Right cardiac atrium (tissue), 5 donors: ENCODE measurements at places on chromosomes 7 and 10.
A peak's percentile ranks its signal among the peaks of the same experiment; 100 is the strongest.

DNA sequence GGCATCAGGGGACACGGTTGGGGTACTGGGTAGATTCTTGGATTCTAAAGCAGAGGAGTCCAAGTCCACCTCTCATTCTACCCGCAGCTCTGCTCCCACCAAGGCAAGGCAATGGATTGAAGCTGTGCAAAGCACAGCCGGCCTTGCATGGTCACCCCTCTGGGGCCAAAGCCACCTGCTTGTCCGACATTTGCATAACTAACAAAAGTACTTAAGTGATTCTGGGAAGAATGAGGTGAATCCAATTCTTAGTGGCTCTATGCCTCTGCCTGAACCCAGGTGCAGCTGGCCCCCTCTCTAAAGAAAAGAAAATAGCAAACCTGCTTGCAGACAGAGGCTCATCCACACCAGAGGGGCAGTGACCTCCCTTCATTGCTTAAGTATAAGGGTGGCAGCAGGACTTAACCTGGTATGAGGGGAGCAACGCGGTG is 10.7 kb upstream of the COBL start:
- no peak for DNase-seq

- DNase-seq = no peak
Measured at GRCh38 chr10:21700474-21700873, 166.4 kb downstream of the MLLT10 start.

DNA sequence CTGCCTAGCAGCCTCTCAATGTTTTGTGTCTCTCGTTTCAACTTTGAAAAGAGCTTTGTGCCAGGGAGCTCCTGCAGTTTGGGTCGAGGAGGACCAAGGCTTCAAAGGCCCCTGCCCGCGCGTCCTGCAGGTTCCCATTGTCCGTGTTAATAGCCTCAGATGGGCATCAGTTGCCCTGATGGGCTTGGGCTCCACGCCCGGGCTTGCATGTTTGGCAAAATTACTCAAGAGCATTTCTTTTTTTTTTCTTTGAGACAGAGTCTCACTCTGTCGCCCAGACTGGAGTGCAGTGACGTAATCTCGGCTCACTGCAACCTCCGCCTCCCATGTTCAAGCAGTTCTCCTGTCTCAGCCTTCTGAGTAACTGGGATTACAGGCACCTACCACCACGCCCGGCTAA is 636.6 kb downstream of the SDK1 start:
- DNase-seq = no peak

GRCh38 chr7:146639291-146639690 is 522.7 kb downstream of the CNTNAP2 start:
- no peak for DNase-seq

DNA sequence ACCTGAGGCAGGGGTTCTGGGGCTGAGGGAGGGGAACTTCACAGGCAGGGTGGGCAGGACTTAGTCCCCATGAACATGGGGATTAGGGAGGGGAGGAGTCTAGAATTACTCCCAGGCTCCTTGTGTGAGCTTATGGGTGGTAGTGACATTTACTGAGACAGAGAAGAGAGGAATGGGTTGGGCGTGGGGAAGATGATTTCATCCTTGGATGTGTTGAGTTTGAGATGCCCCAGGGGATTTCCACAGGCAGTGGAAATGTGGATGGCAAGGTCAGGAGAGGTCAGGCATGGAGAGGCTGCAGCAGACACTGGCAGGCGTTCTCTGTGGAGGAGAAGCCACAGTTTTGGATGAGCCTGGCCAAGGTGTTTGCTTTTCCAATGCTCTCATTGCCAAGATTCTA is 26.4 kb upstream of the GSDME start:
- no peak for DNase-seq

DNA sequence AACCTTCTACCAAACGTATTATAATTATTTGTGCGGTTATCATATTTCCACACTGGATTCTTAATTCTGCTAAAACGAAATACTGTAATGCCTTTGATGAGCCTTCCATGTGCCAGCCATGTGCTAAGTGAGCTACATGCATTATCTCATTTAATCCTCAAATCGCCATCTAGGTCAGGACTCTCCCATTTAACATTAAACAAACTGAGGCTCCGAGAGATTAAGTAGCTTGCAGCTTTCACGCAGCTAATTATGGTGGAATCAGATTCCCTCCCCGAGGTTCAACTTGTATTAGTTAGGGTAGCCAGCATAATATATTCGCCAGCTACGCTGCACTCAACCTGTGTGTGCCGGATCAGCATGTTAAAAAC is 798 bp upstream of the TSPAN33 start:
- DNase-seq = no peak

GRCh38 chr10:59557052-59557451 is 152.6 kb downstream of the SLC16A9 start:
- DNase-seq = no peak

- DNase-seq = no peak
Measured at GRCh38 chr7:5488286-5488878, 64.7 kb upstream of the TNRC18 start.

GRCh38 chr7:126690848-126691751 is 561.6 kb downstream of the GRM8 start:
- no peak for DNase-seq

GRCh38 chr7:15309872-15310271 is 251.9 kb downstream of the AGMO start:
- no peak for DNase-seq

DNA sequence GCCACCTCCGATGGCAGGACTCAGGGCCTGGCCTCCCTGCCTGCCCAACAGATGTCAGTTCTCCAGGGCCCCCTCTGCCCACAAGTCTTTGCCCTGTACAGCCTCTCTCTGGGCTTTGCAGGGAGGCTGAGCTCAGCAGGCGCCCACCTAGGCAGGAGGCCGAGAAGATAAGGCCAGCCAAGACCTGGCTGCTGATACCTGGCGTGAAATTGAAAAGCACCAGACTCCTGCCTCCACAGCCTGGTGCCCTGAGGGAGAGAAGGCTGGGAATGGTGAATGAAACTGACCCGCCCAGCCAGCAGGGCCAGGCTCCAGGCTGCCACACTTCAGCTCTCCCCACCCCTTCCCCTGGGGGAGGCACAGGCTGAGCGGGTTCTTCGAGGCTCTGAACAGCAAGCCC is 145.8 kb downstream of the CDH23 start:
- no peak for DNase-seq

GRCh38 chr10:92124616-92125143 is 166.2 kb downstream of the CPEB3 start:
- peak; percentile 17 for DNase-seq

DNA sequence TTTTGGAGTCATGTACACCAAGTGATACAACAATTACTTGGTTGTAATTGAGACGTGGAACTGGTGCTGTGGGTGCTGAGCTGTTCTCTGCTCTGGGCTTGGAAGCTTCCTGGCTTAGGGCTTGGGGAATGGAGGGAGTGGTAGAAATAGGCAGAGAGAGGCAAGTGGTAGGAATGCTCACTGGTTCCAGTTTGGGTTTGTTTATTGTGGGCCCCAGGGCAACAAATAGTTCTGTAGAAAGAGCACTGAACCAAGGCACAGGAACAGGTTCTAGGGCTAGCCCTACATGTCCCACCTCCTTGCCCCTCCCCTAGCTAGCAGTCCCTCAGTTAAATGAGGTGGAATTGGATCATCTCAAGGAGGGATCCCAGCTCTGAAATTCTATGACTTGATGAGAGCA is 166.7 kb upstream of the HPS1 start:
- no peak for DNase-seq

DNA sequence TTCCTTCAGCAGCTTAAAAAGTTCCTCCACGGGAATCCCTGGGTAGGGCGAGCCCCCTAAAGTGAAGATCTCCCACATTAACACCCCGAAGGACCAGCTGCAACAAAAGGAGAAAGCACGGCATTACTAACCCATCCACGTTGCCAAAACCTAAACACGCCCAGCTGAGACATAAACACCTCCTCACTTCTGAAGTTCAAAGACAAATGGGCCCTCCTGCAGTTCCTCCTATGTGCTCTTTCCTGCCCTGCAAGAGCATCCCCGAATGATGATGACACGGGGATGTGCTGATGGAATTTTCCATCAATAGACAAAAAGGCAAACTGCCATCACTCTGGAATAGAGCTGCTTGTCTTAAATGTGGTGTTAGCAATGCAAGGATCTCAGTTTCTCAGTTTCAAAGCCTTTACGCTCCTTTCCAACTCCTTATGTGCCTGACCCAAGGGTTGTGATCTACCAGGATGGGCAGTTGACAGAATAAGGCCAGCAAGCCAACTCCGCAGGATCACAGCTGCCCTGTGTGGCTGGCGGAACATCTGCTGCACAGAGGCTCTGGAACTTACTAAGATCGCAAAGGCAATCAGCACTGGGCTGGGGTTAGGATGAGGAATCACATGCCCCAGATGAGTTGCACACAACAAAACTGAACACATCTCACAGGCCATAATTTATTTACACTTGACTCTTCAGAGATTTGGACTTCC is 112.7 kb downstream of the FGFR2 start:
- no peak for DNase-seq

- no peak for DNase-seq
Measured at GRCh38 chr7:47190462-47190861, 391.4 kb downstream of the TNS3 start.

DNA sequence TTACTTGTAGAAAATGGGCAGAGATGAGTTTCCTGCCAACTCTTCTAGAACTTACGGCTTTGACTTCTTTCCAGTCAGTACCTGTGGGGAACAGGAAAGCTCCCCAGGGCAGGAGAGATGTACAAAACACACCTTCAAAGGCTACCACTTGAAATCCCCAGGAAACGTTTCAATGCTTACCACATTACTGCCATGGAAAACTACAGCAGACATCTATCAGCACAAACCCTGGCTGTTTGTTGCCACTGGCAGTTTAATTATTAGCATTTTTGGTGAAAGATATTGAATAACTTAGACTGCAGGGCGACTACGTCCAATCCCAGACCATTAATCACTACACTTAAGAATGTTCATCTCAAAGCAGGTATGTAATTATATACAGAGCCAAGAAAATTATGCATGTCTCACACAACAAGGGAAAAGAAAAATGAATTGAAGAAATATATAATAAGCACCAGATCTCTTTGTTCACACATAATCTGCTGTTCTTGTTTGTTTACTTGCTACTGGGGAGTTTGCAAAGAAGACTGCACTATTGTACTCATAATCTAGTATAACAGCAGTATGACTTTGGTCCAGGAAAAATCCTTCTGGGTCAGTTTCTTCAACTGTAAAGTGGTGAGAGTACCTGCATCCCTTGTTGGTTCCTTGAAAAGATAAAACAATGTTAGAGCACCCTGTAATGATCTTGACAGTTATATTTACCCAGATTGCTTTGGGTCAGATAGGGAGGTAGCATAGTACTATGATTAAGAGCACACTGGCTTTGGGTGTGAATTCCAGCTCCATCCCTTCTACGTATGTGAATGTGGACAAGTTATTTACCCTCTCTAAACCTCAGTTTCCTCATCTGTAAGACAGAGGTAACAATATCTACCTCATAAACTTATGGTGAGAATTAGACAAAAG is 138.3 kb downstream of the DOCK4 start:
- DNase-seq = no peak

DNA sequence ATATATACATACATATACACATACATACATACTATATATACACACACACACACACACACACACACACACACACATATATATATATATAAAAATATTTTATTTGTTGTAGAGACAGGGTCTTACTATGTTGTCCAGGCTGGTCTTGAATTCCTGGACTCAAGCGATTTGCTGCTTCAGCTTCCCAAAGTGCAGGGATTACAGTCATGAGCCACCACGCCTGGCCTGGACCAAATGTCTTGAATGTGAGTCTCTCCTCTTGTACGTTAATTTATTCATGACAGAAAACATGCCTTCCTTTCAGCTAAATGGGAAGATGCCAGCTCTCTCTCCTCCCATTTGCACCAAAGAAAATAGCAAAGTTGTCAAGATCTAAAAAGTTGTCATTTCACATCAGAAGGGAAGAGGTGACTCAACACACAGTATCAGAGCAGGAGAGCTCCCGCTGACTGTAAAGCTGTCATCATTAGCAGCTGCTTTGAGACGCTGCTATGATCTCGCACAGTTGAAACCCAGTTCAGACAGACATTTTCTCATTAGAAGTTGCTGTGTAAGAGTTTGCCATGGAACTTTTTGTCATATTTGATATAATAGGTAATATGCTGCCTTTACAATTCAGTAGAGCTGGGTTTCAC is 224.3 kb downstream of the SFMBT2 start:
- DNase-seq = no peak

GRCh38 chr7:132603220-132603833 is 27.1 kb upstream of the PLXNA4 start:
- DNase-seq = no peak

DNA sequence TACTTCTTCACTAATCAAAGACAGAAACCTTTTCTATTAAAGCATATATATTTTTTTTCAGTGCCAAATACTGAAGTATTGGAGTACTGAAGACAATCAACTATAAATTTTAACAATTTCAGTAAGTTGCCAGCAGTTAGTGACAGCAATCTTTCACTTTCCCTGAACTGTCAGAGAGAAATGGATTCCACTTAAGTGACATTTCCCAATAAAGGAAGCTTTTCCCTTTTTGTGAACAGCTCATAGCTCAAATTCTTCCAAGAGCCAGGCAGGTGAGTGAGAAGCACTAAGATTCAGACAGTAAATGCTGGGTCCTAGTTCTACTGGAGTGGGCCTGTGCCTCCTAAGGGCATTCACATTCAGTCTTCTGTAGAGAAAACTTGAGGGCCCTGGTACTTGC is 142.0 kb downstream of the SRPK2 start:
- DNase-seq = no peak

- DNase-seq = no peak
Measured at GRCh38 chr7:49159536-49159935, 235.2 kb downstream of the CDC14C start.

- DNase-seq = no peak
Measured at GRCh38 chr10:127303105-127303504, 106.7 kb upstream of the INSYN2A start.

DNA sequence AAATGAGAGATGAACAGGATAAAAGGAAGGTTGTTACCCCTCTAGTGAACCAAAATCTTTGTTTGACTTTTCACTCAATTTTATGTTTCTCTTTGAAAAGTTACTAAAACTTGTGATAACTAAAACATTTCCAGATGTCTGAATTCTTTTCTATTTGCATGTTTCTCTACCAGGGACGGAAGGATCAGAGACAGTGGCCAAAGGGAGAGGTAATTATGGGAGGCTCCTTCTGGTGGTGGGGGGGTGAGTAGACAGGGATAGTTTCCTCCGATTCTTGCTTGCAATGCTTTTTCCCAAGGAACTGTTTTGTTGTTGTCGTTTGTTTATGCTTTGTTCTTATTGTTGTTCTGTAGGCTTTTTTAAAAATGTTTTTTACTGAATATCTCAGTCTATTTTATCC is 374.8 kb downstream of the INHBA start:
- no peak for DNase-seq

GRCh38 chr10:84427903-84428650 is 99.7 kb downstream of the CCSER2 start:
- peak; percentile 45 for DNase-seq

- DNase-seq = no peak
Measured at GRCh38 chr7:39406467-39406866, 159.7 kb upstream of the YAE1 start.
